Stimulated activated CD8-positive, alpha-beta memory T cell treated with anti-CD3 and anti-CD28 coated beads, Interleukin-15, amount 100 ng/mL, for 4 hours (primary cell): ENCODE measurements at places on chromosomes 4 and X.

DNA sequence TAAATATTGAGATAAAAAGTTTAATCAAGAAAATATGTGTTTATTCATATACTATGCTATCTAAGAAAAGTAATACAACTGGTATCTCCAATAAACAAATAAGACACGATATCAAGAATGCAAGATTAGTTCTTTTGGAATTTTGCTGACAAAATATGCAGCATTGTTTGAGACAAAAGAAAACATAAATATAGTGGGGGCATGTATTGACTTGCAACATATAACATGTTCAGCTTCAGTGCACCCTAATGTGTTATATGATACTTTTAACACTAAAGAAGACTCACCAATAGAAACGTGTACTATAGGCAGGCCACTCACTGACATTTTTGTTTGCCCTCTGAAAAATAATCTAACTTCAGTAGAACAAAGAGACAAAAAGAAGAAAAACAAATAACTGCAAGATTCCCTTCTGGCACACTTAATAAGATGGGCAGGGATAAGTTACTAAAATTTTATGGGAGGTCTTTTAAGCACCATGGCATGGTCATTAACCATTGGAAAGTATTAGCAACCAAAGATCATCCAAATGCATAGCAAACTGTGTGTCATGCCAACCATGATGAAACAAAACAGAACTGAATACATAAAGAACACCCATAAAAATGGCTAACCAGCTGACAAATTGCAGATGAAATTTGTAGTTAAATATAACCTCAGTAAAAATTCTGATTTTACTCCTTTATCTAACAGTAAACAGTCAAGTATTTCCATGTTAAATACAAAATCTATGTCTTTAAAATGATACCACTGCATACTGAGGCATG lies 447.9 kb upstream of the FAM241A start:
- DNase-seq = no peak

DNA sequence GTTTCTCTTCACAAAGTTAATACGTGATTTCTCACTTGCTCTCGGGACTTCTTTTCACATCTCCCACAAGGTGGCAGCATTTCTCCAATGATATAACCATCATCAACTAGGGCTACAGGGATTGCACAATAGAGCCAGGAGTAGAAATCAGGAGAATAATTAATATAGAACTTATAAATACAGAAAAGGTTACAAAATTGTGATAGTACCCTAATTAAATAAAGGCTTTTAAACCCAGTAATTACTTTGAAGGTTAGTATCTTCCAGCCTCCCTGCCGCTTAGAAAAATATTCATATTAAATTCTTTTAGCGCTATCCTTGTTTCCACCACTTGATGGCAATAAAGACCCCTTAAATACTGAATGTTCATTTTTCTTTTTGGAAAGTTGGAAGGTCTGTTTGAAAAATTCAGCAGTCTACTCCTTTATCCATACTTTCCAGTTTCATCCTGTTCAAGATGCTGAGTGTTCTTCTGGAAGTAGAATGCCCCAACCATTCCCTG lies 65.8 kb downstream of the RASGEF1B start:
- no peak for DNase-seq

DNA sequence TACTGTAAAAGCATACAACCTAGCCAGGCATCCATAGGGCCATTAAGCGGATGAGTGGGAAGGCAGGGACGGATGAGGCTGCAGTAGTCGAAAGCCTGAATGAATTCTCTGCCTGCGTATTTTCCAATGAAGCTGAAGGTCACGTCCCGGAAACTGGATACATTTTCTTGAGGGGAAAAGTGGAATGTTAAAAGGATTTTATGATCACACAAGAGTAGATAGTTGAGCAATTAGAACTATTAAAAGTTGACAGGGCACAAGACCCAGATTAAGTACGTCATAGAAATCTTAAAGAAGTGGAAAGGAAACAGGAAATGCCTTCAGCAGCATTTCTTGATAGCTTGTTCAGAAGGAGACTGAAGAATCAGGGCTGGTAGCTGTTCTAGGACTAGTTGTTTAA lies 98.3 kb upstream of the CXXC4 start:
- DNase-seq = no peak

DNA sequence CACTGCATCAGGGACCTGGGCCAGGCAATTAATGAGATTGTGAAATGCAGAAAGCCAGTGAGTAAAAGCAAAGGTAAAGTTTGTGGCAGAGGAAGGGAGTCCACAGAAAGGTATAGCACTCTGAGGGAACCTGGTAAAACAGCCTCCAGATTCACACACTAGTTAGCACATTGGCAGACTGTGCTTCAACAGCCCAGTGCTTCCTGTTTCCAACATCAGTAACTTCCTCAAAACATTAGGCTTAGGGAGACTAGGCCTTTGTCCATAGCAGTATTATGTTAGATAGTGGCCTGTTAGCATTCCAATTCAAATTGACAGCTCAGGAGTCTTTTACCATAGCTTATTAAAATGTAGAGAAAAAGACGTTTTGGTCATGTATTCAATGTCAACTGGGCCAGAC lies 582.6 kb upstream of the ACTRT1 start:
- DNase-seq = no peak

GRCh38 chrX:47502316-47503125 lies 19.5 kb upstream of the ZNF41 start:
- no peak for DNase-seq

GRCh38 chrX:151699746-151700145 lies 4.5 kb downstream of the PRRG3 start:
- DNase-seq = no peak

DNA sequence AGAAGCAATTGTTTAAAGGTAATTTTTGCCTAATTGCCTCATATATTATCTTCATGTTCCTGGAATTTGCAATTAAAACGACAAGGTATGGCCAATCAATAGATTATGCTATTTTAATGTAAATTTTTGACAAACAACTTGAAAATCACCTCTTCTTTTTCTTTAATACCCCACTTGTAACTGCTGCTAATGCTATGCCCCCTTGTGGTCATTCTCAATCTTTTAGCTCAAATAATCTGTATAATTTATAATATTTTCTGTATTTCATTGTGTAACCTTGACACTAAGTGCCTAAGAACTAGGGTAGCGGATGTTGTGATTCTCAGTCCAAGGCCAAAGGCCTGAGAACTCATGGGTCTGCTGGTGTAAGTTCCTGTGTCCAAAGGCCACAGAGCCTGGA lies 831.7 kb upstream of the POU3F4 start:
- no peak for DNase-seq

- DNase-seq = no peak
Observed at GRCh38 chrX:70398899-70399298, 24.2 kb upstream of the GDPD2 start.
